M059J (cell line): ENCODE measurements at places on chromosomes 16 and 17. TPM values are rescaled to one million over a fixed set of nuclear protein-coding genes. Genes with fewer than 3 reads are reported as not detected.

Gene TMEM100
- total RNA-seq: 0.07 and 0.22 TPM in 2 replicates

Gene KIF2B
- not detected in 2 replicates for total RNA-seq

GRCh38 chr17:65662196-65662595 is 100.7 kb upstream of the AXIN2 start:
- DNase-seq: no peak

DNA sequence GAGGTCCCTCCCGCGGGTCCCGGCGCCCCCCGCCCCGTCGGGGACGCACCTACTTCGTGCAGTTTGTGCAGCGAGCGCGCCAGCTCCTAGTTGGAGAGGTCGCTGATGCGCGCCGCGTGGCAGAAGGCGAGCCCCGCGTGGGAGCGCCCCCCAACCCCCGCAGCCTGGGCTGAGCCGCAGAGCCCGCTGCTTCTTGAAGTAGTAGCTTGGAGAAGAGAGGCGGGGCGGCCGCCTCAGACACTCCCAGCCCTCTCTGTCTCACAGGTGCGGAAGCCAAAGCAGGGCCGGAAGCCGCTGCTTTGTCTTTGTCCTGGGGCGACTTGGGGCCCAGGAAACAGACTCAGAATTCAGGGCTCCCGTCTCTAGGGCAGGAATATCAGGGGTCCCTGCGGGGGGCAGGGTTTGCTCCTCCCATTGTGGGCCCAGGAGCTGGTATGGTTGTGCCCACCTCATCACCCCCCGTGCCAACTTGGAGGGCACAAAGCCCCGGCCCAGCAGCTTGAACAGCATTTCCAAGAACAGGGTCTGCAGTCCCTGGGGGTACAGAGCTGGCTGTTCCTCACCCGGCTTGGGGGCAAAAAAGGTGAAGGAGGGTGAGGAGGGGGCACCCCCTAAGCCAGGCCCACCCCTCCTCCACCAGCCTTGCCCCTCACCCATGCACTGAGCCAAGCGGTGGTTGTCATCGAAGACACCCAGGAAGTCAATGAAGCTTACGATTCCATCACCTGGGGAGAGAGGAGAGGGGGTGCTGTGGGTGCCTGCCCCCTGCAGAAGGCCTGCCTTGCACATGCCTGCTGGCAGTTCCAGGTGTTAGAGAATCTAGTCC is 13.5 kb downstream of the SPATA32 start:
- DNase-seq: peak; percentile 50

Gene GRB7
- total RNA-seq: not detected in 2 replicates

DNA sequence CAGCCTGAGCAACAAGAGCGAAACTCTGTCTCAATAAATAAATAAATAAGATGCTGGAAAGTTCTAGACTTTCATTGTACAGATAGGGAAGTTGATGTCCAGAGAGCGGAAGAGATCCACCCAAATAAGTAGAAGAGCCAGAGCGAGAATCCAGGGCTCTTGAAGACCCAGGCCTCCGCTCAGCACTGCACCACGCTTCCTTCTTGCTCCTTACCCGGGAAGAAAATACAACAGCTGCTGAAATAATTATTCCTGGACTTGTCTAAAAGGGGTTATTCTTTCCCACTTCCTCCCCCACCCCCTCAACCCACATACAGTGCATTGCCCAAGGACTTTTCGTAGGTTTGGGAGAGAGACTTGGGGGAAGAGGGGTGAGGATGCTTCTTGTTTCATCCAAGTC is 26.7 kb downstream of the CDK5RAP3 start:
- DNase-seq: no peak

Gene ALOX12
- not detected in 2 replicates for total RNA-seq

GRCh38 chr17:80664217-80664790 is 119.7 kb downstream of the RPTOR start:
- DNase-seq: no peak

GRCh38 chr16:4805231-4805630 is 2.8 kb upstream of the ROGDI start:
- DNase-seq: no peak

DNA sequence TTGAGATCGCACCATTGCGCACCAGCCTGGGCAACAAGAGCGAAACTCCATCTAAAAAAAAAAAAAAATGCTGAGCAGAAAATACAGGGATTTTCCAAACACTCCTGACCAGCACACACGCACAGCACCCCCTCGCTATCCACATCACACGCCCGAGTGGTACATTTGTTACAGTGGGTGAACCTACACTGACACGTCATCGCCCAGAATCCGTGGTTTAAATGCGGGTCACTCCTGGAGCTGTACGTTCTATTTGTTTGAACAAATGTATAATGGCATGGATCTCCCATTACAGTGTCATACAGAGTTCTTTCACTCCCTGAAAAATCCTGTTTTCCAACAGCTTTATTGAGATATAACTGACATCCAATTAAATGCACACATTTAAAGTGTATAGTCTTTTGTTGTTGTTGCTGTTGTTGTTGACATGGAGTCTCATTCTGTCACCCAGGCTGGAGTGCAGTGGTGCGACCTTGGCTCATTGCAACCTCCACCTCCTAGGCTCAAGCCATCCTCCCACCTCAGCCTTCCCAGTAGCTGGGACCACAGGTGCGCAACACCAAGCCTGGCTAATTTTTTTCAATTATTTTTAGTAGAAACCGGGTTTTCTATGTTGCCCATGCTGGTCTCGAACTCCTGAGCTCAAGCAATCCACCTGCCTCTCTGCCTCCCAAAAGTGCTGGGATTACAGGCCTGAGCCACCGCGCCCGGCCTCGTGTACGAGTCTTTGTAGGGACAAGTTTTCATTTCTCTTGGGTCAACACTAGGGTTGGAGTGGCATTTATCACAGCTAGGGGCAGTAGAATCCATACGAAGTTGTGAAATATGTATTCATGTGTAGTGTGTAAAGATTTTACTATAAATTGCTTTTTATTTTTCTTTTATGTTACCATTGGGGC is 4.4 kb upstream of the CARHSP1 start:
- DNase-seq: no peak

Gene NR1D1
- total RNA-seq: 5.7 and 6.3 TPM in 2 replicates

Gene SRP68
- total RNA-seq: 19.0 and 28.5 TPM in 2 replicates

DNA sequence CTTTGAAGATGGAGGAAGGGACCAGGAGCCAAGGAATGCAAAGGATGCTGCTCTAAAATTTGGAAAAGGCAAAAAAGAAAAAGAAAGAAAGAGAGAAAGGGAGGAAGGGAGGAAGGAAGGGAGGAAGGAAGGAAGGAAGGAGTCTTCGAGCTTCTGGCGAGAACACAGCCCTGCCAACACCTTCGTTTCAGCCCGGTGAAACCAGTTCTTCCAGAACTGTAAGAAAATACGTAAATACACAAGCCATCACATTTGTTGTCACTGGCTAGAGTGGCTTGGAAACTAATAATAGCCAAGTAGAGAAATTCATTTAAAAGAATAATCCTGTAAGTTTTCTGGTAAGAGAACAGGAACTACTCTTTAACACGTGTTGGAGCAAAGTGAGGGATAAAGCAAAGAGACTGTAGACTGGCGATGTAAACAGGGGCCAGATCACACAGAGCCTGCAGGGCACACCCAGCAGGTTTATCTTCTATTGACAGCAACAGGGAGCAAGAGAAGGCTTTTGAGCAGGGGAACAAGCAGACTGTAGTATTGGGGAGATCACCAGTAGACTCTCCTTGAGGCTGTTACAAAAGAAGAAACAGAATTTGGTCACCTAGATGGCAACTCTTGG is 188.7 kb upstream of the MPHOSPH6 start:
- DNase-seq: no peak

Gene SYNGR3
- 3.4 and 7.1 TPM in 2 replicates for total RNA-seq

- peak; percentile 77 for DNase-seq
These were observed 650.9 kb downstream of the KCNJ2 start for GRCh38 chr17:70820276-70820675.

Gene ABCA3
- 0.84 and 1.4 TPM in 2 replicates for total RNA-seq

- no peak for DNase-seq
These were observed 97.5 kb upstream of the ASIC2 start for GRCh38 chr17:33390479-33391176.

- peak; percentile 93 for DNase-seq
These were observed 20.6 kb downstream of the MAP3K14 start for GRCh38 chr17:45296003-45296832.

GRCh38 chr16:22007509-22008214 is at the start of gene MOSMO:
Gene MOSMO (plus strand): TSS chr16:22008111. CDS start chr16:22008302, 191 bp downstream.
- peak; percentile 73 for DNase-seq

Gene ALOX15B
- total RNA-seq: not detected in 2 replicates

DNA sequence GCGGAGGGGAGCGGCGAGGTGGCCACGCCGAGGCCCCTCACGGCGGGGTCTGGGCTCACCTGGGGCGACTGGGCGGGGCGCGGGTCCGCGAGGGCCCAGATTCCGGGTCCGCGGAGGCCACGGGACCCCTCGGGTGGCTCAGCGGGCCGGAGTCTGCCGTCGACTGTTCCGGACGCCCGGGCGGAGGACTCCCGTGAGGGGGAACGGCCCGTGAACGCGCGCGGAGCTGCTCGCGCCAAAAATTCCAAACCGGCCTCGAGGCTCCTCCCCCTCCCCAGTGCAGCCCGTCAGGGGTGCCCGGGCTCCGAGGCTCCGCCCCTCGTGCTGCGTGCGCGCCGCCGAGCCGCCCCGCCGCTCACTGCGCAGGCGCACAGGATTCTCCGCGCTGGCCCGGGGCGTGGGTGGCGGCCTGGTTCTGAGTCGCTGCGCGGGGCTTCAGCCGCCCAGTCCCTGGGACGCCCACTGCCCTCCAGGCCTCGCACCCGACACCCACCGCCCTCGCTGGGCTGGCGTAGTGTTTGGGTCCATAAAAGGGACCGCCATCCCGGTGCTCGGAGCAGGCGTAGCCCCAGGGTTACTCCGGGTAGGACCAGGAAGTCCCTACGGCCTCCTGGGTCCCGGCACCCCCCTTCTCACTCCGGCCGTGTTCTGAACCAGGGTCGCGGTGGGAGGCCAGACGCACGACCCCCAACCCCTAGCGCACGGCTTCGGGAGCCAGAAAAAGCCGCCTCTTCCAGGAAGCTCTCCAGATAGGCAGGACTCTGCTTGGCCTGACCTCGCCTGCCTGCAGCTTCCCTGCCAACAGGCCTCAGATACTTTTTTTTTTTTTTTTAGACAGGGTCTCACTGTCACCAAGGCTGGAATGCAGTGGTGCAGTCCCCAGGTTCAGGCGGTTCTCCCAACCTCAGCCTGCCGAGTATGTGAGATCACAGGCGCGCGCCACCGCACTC is at the start of gene PKMYT1:
TSS of gene PKMYT1 (minus strand) at position 220 of the 950 bp plus-strand sequence. CDS start 789 bp downstream, outside the sequence.
- peak; percentile 85 for DNase-seq

DNA sequence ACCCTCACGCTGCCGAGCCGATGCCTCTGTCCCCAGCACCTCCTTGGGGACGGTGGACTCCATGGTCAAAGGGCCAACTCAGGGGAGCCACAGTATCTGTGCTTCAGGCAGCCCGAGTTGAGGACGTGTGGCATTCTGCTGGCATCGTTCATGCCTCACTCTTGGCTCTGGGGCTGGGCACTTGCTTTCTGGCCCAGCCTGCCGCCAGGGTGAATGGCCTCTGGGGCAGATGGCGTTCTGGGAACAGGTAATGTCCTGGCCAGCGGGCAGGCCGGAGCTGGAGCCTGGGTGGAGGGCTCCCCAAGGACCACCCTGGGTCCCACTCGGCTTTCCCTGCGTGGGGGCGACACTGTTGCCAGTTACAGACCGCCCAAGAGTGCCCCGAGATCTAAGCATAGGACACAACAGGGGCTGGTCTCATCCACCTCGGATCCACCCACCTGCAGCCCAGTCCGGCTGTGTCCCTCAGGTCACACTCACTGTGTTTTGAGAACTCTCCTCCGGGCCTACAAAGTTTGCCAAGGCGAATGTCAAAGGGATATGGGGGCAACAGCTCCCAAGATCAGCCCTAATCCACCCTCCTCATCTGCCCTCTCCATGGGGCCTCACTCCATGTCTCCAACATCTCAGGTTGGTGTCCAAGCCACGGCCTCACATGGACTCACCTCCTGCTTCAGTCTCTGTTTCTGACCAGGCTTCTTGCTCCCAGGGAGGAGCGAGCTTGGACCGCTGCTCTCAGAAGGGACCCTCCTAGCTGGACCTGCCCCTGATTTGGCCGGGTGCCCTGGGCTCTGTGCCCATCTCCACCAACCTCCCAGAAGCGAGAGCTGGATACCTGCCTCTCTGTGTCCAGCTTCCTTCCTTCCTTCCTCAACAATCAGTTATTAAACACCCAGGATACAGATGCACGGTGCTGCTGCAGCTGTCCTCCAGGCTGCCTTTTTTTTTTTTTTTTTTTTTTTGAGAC is 60.8 kb downstream of the TMEM235 start:
- no peak for DNase-seq

Gene CEP112
- total RNA-seq: 5.9 and 6.4 TPM in 2 replicates

DNA sequence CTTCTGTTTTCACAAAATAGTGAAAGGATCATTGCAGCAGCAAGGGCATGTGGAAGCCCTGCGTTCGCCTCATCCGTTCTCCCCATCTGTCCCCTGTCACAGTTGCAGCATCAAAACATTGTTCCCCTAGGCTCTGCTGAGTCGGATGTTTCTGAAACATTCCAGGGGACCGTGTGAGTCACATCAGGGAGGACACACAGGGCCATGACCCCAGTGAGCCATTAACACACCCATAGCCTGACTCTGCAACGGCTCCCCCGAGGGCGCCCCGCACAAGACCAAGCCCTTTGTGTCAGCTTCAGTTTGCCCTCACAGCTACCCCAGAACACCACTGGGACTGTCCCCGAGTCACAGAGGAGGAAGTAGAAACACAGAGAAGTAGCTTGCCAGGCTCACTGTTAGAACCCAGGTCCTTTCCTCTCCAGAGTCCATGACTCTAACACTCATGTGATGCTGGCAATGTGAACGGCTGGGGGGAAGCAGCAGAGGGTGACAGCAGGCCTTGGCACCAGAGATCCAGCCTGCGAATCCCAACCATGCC is 63.3 kb upstream of the HSBP1 start:
- DNase-seq: peak; percentile 89

Gene FTSJ3
- 59.4 and 98.1 TPM in 2 replicates for total RNA-seq

Gene CES1
- total RNA-seq: 2.2 and 2.4 TPM in 2 replicates

GRCh38 chr17:27533874-27534815 is 77.9 kb downstream of the KSR1 start:
- peak; percentile 88 for DNase-seq

DNA sequence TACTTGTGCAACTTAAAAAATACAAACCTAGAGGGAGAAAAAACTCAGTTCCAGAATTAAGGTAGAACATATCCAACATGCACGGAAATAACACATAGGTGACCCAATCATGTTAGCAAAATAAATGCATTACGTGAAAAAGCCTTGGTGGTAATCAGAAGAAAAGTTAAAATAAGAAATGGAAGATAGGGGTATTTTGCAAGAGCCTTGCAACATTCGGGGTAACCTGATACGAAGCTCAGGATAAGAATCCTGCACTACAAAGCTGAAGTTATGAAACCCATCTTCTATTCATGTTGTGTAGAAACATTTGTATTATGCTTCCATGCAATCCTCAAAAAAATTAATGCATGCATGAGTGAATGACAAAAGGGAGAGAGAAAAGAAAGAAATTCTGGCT is 33.1 kb downstream of the CHCT1 start:
- no peak for DNase-seq

Gene EXOC3L1
- 0.54 and 1.4 TPM in 2 replicates for total RNA-seq
